ENCODE measurements at places on chromosomes 7 and 10.

DNA sequence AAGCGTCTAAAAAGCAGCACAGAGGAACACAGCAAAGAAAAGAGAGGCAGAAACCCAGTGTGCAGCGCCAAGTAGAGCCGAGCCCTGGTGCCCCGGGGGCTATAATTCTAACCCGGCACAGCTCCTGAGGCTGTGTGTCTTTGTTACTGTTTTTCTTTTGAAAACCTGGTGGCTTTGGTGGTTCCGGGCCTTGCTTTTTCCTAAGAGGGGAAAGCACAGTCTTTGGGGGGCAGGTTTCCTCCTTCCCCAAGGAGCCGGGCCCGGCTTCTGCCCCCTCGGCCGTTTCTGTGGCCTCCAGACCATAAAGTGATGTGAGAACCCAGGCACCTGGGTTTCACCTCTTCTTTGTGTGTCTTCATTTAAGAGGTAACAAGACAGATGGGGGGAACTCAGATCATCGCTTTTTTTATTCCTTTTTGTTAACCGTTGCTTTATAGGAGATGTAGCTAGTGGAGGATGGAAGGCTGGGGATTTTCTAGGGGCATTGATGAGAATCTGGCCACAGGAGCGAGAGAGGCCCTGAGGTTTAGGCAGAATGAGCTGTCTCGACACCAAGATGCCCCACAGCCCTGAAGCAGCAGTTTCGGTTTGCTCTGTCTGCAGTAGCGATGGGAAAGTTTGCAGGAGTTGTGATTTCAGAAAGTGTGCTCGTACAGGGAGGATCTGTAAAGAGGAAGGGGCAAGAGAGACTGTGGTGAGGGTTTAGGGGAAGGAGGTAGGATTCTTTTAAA, 367.8 kb upstream of the GALNT17 start:
- H3K4me3 ChIP-seq = no peak overlapping the region
- peaks cover 11% of the 10 kb centered on the region for H3K36me3 ChIP-seq
- no peaks in the 10 kb centered on the region for H3K4me1 ChIP-seq
- no peak overlapping the region for H3K27ac ChIP-seq

GRCh38 chr7:101666293-101666692, 37.2 kb upstream of the MYL10 start:
- H3K27me3 ChIP-seq = no peaks in the 10 kb centered on the region
- H3K4me3 ChIP-seq = no peak overlapping the region
- no peak for DNase-seq

GRCh38 chr10:76946270-76946669, 691.3 kb downstream of the KCNMA1 start:
- no peaks in the 10 kb centered on the region for H3K4me1 ChIP-seq
- H3K4me3 ChIP-seq = no peak overlapping the region
- DNase-seq = no peak
- H3K36me3 ChIP-seq = no peaks in the 10 kb centered on the region
- no peak overlapping the region for H3K27ac ChIP-seq

GRCh38 chr10:44395902-44396670, 11.2 kb upstream of the CXCL12 start:
- no peaks in the 10 kb centered on the region for H3K4me1 ChIP-seq
- no peak overlapping the region for H3K27ac ChIP-seq
- no peaks in the 10 kb centered on the region for H3K27me3 ChIP-seq
- DNase-seq = no peak

GRCh38 chr7:22867003-22867402, 44.4 kb upstream of the TOMM7 start:
- H3K27me3 ChIP-seq = no peaks in the 10 kb centered on the region
- DNase-seq = no peak
- no peak overlapping the region for H3K27ac ChIP-seq
- H3K36me3 ChIP-seq = no peaks in the 10 kb centered on the region
- no peak overlapping the region for H3K4me3 ChIP-seq
- no peaks in the 10 kb centered on the region for H3K4me1 ChIP-seq

- H3K27ac ChIP-seq = no peak overlapping the region
- no peak overlapping the region for H3K4me3 ChIP-seq
- H3K36me3 ChIP-seq = peaks cover 5% of the 10 kb centered on the region
- no peak for DNase-seq
- no peaks in the 10 kb centered on the region for H3K4me1 ChIP-seq
Measured at GRCh38 chr7:2441430-2442058, 34.7 kb downstream of the GRIFIN start.
